ENCODE measurements at places on chromosomes 3 and 15. TPM values are rescaled to one million over a fixed set of nuclear protein-coding genes. Genes with fewer than 3 reads are reported as not detected.

GRCh38 chr3:71360764-71361163 is 222.8 kb downstream of the FOXP1 start:
- DNase-seq, result no peak

DNA sequence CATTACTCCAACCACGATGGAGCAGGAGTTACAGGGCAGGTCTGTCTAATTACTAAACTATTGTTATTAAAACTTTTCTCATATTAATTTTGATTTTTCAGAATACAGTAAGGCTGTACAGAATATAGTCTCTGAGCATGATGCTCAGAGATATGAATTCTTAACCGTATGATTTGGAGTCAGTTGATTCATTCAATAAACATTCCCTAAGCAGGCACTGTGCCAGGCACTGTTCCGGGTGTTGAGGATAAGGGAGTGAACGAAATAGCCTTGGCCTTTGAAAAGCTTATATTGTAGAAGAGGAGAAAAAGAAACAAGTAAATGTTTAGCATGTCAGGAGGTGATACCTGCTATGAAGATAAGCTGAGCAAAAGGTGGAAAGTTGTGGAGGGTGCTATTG is 187.3 kb downstream of the KCNAB1 start:
- no peak for DNase-seq

DNA sequence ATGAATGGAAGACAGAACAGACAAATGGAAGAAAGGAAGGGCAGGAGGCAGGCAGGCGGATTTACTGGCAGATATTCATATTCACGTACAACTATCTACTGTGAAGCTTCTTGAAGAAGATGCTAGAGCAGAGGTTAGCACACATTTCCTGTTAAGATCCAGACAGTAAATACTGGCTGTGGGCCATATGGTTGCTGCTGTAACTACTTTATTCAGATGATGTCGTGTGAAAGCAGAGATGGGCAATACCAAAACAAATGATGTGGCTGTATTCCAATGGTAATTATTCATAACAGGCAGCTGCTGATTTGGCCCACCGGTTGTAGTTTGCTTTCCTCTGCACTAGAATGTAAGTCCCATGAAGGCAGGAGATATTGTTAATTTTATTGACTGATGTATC is 115.7 kb upstream of the PRTG start:
- DNase-seq, result no peak

DNA sequence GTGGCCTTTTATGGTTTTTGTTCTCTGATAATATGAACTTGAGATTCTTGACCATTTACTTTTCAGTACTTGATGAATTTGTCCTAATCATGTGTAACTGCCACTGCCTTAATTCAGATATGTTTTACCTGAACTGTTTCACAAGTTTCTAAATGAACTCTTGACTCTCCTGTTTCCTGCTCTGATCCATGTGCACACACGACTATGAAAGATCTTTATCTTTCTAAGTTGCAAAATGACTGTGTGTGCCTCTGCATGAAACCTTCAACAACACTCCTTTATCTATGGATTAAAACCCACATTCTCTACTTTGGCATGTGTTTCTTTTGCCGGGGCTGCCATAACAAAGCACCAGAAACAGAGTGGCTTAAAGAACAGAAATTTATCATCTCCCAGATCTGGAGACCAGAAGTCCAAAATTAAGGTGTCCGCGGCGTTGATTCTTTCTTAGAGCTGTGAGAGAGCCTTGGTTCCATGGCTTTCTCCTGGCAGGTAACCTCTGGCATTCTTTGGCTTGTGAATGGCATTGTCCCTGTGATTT is 275.0 kb downstream of the ADAMTSL3 start:
- DNase-seq, result no peak

DNA sequence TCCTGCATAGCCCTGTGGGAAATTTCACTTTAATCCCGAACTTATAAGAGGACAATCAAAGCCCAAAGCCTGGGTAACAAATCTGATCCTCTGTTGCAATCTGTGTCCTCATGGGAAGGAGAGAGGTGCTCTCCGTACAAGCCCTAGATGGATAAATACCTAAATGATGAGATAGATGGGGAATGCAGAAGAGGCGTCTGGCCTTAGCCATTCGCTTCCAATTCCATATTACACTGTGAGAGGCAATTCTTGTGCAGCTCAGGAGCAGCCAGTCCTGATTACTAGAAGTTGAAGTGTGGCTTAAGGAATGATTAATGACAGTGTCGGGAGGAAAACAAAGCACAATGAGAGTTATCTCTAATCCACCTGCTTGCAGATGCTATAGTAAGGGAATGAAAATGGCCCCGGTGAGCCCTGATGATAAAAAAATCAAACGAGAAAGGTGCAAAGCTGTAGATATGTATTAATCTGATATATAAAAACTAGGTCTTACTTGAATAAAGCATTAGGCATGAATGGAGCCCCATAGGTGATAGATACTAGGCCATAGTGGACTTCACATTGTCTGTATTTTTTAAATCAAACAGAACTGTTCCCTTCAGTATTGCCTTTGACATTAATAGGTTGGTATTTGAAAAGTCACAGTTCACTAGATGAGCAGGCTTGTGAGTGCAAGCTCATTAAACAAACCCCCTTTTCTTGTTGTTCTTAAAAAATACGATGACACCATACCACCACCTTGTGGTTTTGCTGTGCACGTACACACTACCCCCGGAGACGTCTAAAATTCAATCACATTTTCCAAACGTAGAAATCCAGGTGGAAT is 54.2 kb upstream of the TMCO5A start:
- peak; percentile 29 for DNase-seq

CASR gene
- 0.11 TPM for polyA plus RNA-seq

- no peak for DNase-seq
Observed at GRCh38 chr3:185089751-185090150, 63.1 kb downstream of the C3orf70 start.

Measured in muscle of arm (tissue), 14 donors.